Central memory CD4-positive, alpha-beta T cell (primary cell): ENCODE measurements at places on chromosomes 16 and 17.

DNA sequence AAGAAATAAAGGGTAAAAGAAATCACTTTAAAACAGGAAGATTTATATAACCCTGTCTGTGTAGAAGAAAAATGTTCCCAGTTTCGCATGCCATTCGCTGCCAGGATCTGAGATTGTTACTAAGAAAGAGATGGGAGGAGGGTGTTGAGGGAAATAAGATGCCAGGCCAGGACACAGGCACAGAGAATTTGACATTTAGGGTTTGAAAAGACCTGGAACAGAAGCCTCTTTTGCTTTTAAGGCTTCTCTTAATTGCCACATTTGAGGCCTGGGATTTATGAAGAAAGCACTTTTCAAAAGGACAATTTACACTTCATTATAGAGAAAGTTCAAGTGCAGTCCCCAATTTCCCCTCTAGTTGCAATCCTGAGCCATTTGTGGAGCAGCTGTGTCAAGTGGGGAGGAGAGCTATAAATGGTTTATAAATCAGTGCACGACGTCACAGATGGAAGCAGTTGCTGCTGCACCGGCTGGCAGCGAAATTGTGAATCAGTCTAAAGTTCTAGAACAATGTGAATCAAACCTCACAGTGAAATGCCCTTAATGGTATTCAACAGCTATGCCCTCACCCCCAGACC is 26.5 kb upstream of the C16orf87 start:
- DNase-seq = no peak

DNA sequence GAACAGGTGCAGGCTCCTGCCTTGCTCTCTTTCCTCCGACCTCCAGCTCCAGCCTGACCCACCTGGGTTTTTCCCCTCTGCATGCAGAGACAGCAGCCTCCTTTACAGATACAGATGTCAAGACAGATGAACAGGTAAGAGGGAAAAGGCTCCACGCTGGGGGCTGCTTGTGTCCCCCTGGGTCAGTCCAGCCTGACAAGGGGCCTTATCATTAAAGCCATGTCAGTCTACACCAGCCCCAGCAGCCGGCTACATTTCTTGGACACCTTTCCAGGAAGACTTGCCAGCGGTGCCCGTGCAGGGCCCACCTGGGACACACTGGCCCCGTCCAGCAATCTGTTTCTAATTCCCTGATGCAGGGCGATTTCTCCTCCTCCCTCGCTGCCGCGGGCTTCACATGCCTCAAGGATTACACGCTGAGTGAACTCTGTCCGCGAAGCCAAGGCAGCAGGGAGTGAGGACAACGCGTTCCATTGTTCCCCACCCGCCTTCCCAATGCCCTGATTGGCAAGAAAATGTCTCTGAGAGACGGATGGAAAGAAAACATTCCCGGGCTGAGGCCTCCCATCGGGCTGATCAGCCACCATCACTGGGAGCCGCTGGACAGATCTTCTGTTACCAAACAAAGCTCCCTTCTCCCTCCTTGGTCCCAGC is 184.7 kb downstream of the C16orf95 start:
- DNase-seq = no peak

- no peak for DNase-seq
Measured at GRCh38 chr17:40618754-40619625, 28.6 kb downstream of the SMARCE1 start.

DNA sequence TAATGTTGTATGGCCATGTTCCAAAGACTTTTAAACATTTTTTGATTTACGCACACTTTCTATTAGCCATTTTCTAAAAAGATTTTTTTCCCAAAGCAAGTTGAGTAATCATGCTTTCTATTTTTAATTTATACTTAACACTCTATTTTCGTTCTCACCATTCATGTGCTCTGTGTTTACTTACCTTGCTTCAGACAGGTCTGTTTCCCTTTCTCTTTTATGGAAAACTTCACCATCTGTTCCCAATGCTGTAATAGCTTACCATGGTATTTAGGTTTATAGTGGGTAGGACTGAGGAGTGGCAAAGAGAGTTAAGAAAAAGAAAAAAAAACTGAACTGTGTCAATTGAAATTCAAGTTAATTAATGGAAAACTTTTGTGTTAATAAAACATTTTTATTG is 37.5 kb upstream of the KCNJ16 start:
- no peak for DNase-seq

GRCh38 chr16:1200014-1200627 is 24.9 kb downstream of the TPSG1 start:
- DNase-seq = no peak

GRCh38 chr17:43814026-43814425 is 18.9 kb downstream of the MPP3 start:
- DNase-seq = no peak

GRCh38 chr16:11181899-11182279 is 74.1 kb downstream of the SOCS1 start:
- no peak for DNase-seq

DNA sequence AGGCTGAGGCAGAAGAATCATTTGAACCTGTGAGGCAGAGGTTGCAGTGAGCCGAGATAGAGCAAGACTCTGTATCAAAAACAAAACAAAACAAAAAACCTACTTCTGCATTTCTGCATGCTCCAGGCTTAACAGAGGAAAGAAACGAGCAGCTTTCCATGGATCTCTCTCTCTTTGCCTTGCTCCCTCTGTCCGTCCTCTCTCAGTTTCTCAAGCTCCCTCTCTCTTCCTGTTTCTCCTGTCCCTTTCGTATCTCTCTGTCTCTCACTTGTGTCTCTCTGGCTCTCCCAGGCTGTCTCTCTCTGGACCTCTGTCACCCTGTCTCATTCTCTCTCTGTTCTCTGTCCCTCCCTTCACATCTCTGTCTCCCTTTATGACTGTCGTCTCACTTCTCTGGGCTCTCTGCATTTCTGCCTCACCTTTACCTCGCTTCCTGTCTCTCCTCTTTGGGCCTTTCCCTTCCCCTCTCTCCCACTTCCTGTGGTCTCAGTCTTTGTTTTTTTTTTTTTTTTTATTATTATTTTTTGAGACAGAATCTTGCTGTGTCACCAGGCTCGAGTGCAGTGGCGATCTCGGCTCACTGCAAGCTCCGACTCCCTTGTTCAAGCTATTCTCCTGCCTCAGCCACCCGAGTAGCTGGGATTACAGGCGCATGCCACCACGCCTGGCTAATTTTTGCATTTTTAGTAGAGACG is 4.1 kb upstream of the PITPNA start:
- DNase-seq = peak; percentile 46

- no peak for DNase-seq
Measured at GRCh38 chr16:2902337-2903130, 9.2 kb upstream of the FLYWCH1 start.
